GM23248 (cell line): ENCODE measurements at places on chromosomes 13 and 19. TPM values are rescaled to one million over a fixed set of nuclear protein-coding genes. Genes with fewer than 3 reads are reported as not detected.
A peak's percentile ranks its signal among the peaks of the same experiment; 100 is the strongest.

DNA sequence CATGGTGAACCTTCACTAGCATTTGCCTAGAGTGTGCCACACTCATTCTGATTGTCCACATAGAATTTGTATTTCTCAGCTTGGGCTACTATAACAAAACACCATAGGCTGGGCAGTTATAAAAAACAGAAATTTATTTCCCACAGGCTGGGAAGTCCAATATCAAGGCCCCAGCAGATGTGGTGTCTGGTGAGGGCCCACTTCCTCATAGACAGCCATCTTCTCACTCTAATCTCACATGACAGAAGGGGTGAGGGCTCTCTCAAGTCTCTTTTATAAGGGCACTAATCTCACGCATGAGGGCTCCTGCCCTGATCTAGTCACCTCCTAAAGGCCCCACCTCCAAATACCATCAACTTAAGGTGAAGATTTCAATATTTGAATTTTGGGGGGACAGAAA is 53.6 kb downstream of the LRRC63 start:
- peaks cover 10% of the 10 kb centered on the region; the same call in 1 of the 2 replicates for H3K27me3 ChIP-seq
- H3K36me3 ChIP-seq: no peaks in the 10 kb centered on the region
- H3K27ac ChIP-seq: no peak overlapping the region
- H3K4me1 ChIP-seq: no peaks in the 10 kb centered on the region

- no peaks in the 10 kb centered on the region for H3K36me3 ChIP-seq
- peak; percentile 51 for DNase-seq
Observed at GRCh38 chr13:77492982-77493381, 42.5 kb upstream of the SCEL start.

GRCh38 chr19:17391371-17392151 is 2.4 kb downstream of the CCDC194 start:
- H3K4me1 ChIP-seq: no peaks in the 10 kb centered on the region
- peak overlapping the region; percentile 81 for H3K4me3 ChIP-seq
- no peaks in the 10 kb centered on the region for H3K36me3 ChIP-seq
- no peak overlapping the region for H3K27ac ChIP-seq
- no peaks in the 10 kb centered on the region; the same call in 1 of the 2 replicates for H3K27me3 ChIP-seq
- no peak for DNase-seq

- H3K4me1 ChIP-seq: no peaks in the 10 kb centered on the region
- H3K27me3 ChIP-seq: no peaks in the 10 kb centered on the region
- no peak for DNase-seq
- no peak overlapping the region for H3K4me3 ChIP-seq
- no peak overlapping the region for H3K27ac ChIP-seq
Observed at GRCh38 chr13:113470073-113470472, 16.8 kb upstream of the ADPRHL1 start.

The ADAMTSL5 gene
- 21.1 and 31.7 TPM in 2 replicates for total RNA-seq

The ZNF667 gene
- 5.3 and 5.6 TPM in 2 replicates for total RNA-seq

DNA sequence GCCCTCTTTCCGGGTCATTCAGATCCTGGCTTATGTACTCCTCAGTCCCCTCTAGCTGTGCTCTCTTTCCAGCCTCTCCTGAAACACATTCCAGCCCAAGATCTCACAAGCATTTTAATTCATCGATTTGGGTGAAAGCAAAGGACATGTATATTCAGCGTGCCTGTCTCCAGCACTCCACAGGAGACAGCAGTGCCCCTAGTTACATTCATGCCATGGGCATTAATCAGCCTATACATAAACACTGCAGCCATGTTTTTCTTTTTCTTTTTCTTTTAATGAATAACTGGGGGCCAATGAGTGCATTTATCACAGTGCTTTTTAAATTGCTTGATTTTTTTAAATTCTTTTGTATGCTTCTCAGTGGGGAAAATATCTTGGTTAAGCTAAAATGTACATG is 199.1 kb downstream of the DCT start:
- no peak overlapping the region for H3K27ac ChIP-seq
- no peak for DNase-seq
- no peak overlapping the region for H3K4me3 ChIP-seq
- no peaks in the 10 kb centered on the region for H3K36me3 ChIP-seq
- H3K27me3 ChIP-seq: no peaks in the 10 kb centered on the region
- H3K4me1 ChIP-seq: no peaks in the 10 kb centered on the region

GRCh38 chr19:13022859-13023636 is 27.8 kb downstream of the NFIX start:
- H3K27ac ChIP-seq: peak overlapping the region; percentile 99
- H3K27me3 ChIP-seq: no peaks in the 10 kb centered on the region
- peaks cover 54% of the 10 kb centered on the region for H3K4me1 ChIP-seq
- peak overlapping the region; percentile 85 for H3K4me3 ChIP-seq
- DNase-seq: peak; percentile 96

GRCh38 chr13:108629181-108629752 is at the start of gene MYO16:
MYO16 (plus strand) TSS chr13:108629611; CDS start chr13:108629845, 234 bp downstream.
- H3K27ac ChIP-seq: no peak within 1 kb of the TSS
- no peak within 1 kb of the TSS for H3K4me3 ChIP-seq
- H3K27me3 ChIP-seq: no peaks in the 10 kb centered on the region
- H3K4me1 ChIP-seq: no peaks in the 10 kb centered on the region
- no peaks in the 10 kb centered on the region for H3K36me3 ChIP-seq

- H3K4me3 ChIP-seq: no peak overlapping the region
- no peaks in the 10 kb centered on the region for H3K4me1 ChIP-seq
- no peak overlapping the region for H3K27ac ChIP-seq
- H3K36me3 ChIP-seq: no peaks in the 10 kb centered on the region
Observed at GRCh38 chr19:10045371-10045770, 32.1 kb downstream of the RDH8 start.

DNA sequence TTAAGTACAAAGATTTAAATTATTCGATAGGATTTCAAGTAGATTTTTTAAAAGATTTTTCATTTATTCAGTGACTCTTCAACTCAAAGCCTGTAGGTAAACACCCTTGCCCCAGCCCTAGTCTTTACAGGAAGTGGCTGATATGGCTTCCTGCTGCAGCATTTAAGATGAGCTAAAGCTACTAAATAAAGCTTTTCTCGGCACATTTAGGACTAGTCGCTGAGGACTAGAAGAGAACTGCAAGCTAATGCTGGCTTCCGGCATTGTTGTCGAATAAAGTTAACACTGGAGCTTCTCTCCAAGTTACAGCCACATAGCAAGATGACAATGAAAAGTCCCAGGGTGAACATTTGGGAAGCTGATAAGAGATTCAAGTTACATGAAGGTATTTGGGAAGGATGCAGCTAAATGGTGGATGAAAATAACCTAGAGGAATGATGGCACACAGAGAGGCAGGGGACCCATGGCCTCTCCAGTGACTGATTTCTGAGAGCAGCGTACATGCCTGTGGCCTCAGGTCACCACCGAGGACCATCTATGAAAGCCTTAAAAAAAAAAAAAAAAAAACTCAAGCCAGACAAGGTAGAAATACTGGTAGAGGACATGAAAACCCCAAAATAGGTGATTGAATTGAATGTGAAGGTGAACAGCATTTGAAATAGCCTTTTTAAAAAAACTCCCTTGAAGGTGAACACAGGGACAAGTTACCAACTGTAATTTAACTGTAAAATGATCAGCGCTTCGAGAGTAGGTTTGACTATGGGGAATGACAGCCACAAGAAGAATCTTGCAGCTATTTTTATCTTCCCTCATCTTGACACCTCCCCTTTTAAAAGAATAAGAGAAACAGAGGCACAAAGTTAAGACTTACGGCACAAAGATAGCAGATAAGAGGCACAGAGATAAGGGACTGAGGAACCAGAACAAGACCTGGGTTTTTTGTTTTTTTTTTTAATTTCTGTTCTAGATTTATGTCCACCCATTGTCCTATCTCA is 155.4 kb downstream of the DCT start:
- peaks cover 6% of the 10 kb centered on the region for H3K4me1 ChIP-seq
- no peak for DNase-seq
- no peaks in the 10 kb centered on the region for H3K27me3 ChIP-seq
- H3K36me3 ChIP-seq: no peaks in the 10 kb centered on the region

DNA sequence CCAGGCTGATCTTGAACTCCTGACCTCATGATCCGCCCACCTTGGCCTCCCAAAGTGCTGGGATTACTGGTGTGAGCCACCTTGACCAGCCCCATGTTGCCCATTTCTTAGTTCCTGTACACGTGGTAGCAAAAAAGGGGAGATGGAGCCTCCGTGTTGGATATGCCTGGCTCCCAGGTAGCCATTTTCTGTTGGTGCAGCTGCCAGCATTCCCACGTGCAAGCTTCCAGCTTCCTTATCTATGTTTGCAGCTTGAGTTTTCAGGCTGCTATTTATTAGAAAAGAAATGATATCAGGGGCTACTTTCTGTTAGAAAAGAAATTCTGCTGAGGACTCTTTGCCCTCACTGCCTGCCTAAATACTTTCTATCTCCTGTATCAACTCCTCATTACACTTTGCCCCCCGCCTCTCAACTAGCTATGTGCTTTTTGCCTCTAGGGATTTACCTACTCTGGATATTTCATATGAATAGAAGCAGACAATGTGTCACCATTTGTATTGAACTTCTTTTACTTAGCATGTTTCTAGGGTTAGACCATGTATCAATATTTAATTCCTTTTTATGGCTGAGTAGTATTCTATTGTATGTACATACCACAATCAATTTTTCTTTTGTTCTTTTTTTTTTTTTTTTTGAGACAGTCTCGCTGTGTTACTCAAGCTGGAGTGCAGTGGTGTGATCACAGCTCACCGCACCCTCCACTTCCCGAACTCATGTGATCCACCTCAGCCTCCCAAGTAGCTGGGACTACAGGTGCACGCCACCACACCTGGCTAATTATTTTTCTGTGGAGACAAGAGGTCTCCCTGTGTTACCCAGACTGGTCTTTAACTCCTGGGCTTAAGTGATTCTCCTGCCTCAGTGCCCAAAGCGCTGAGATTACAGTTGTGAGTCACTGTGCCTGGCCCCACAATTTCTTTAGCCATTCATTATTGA is 3.4 kb upstream of the TMED1 start:
- H3K27me3 ChIP-seq: no peaks in the 10 kb centered on the region
- 0 out of 2 replicates have a peak, but pooled peaks cover 6% of the 10 kb centered on the region for H3K4me1 ChIP-seq
- DNase-seq: no peak
- no peak overlapping the region for H3K27ac ChIP-seq
- no peaks in the 10 kb centered on the region for H3K36me3 ChIP-seq
- H3K4me3 ChIP-seq: no peak overlapping the region

- H3K4me3 ChIP-seq: no peak overlapping the region
- no peak overlapping the region for H3K27ac ChIP-seq
- H3K27me3 ChIP-seq: no peaks in the 10 kb centered on the region
- H3K4me1 ChIP-seq: no peaks in the 10 kb centered on the region
Observed at GRCh38 chr19:7618771-7619510, 10.4 kb downstream of the XAB2 start.

The SBSN gene
- 3.2 and 4.3 TPM in 2 replicates for total RNA-seq

The NR2F6 gene
- total RNA-seq: 82.5 and 96.7 TPM in 2 replicates

The PSG2 gene
- 0.76 and 0.89 TPM in 2 replicates for total RNA-seq

- peaks cover 3% of the 10 kb centered on the region; the same call in 1 of the 2 replicates for H3K4me1 ChIP-seq
- peaks cover 10% of the 10 kb centered on the region for H3K27me3 ChIP-seq
- peak; percentile 32 for DNase-seq
- H3K36me3 ChIP-seq: no peaks in the 10 kb centered on the region
Observed at GRCh38 chr19:53991224-53992113, at the start of gene CACNG6. CACNG6 (plus strand) TSS chr19:53991637; CDS start chr19:53992878, 1,241 bp downstream.

- peaks cover 34% of the 10 kb centered on the region for H3K4me1 ChIP-seq
- H3K27ac ChIP-seq: peak overlapping the region; percentile 77
- peak overlapping the region; percentile 42; the same call in 1 of the 2 replicates for H3K4me3 ChIP-seq
- no peaks in the 10 kb centered on the region for H3K36me3 ChIP-seq
- peak; percentile 80 for DNase-seq
- H3K27me3 ChIP-seq: no peaks in the 10 kb centered on the region
Observed at GRCh38 chr13:29676535-29676934, 81.0 kb upstream of the SLC7A1 start.

- H3K4me1 ChIP-seq: no peaks in the 10 kb centered on the region
- DNase-seq: peak; percentile 77
- peak within 1 kb of the TSS; percentile 96 for H3K4me3 ChIP-seq
- H3K36me3 ChIP-seq: no peaks in the 10 kb centered on the region
- no peaks in the 10 kb centered on the region for H3K27me3 ChIP-seq
Observed at GRCh38 chr19:18340190-18340989, at the start of gene PGPEP1. PGPEP1 (plus strand) TSS chr19:18340598; CDS start chr19:18340682, 84 bp downstream.

GRCh38 chr13:76955193-76955592 is 6.9 kb downstream of the ACOD1 start:
- H3K36me3 ChIP-seq: no peaks in the 10 kb centered on the region
- no peaks in the 10 kb centered on the region for H3K27me3 ChIP-seq
- H3K27ac ChIP-seq: no peak overlapping the region
- no peak overlapping the region for H3K4me3 ChIP-seq
- no peaks in the 10 kb centered on the region for H3K4me1 ChIP-seq
- DNase-seq: no peak

- no peaks in the 10 kb centered on the region for H3K4me1 ChIP-seq
- H3K4me3 ChIP-seq: no peak overlapping the region
- no peaks in the 10 kb centered on the region for H3K36me3 ChIP-seq
- H3K27ac ChIP-seq: no peak overlapping the region
- no peak for DNase-seq
- no peaks in the 10 kb centered on the region for H3K27me3 ChIP-seq
Observed at GRCh38 chr13:58573743-58574142, 942.2 kb downstream of the PCDH17 start.

The CGB2 gene
- not detected in 2 replicates for total RNA-seq

GRCh38 chr13:29319451-29319850 is 276.0 kb downstream of the SLC7A1 start:
- H3K27me3 ChIP-seq: no peaks in the 10 kb centered on the region; the same call in 1 of the 2 replicates
- no peak for DNase-seq
- no peak overlapping the region for H3K27ac ChIP-seq
- H3K4me3 ChIP-seq: no peak overlapping the region

- H3K27me3 ChIP-seq: no peaks in the 10 kb centered on the region
- no peak for DNase-seq
- no peak overlapping the region for H3K4me3 ChIP-seq
- peaks cover 12% of the 10 kb centered on the region for H3K4me1 ChIP-seq
- H3K36me3 ChIP-seq: peaks cover 14% of the 10 kb centered on the region
Observed at GRCh38 chr13:75530549-75530961, 7.1 kb downstream of the COMMD6 start.

DNA sequence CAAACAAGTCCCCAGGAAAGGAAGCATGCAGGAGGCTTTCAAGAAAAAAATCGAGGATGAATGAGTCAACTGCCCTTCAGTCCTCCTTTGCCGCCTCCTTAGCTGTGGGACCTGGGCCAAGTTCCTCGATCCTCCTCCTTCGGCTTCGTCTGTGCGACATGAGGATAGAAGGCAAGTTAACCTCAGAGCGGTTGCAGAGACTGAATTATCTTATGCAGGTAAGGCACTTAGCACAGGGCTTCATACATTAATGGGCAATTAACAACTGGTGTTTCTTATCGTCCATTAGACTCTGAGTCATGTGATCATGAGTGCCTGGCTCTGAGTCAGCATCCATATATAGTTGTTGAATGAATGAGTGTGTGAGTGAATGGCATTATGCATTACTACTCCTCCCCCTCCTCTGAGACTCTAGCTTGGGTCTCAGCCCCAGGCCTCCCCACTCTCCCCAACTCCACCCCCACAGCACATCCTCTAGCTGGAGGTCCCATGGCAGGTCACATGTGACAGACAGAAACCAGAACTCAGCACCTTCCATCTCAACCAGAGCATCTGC is 1.6 kb upstream of the TTC9B start:
- no peaks in the 10 kb centered on the region for H3K36me3 ChIP-seq
- DNase-seq: peak; percentile 90
- peak overlapping the region; percentile 68 for H3K4me3 ChIP-seq
- no peak overlapping the region for H3K27ac ChIP-seq
- H3K4me1 ChIP-seq: 0 out of 2 replicates have a peak, but pooled peaks cover 8% of the 10 kb centered on the region
